Transverse colon (tissue), 4 donors: ENCODE measurements at places on chromosomes 1 and 21.

DNA sequence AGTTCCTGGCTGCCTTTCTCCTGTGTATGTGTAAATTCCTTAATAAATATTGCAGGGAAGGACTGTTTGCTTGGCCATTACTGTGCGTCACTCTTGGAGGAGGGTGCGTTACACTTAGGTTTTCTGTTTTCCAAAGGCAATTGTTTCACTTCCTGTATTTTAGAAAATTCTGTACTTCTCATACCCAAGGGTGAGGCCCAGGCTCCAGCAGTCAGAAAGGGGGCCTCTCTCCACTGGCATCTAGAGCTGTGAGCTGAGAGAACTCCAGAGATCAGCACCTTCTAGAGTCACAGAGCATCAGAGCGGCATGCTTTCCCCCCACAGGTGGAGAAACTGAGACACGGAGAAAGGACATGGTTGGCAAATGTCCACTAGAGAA, 27.0 kb upstream of the ZFP69B start:
- peak; percentile 20 for DNase-seq

DNA sequence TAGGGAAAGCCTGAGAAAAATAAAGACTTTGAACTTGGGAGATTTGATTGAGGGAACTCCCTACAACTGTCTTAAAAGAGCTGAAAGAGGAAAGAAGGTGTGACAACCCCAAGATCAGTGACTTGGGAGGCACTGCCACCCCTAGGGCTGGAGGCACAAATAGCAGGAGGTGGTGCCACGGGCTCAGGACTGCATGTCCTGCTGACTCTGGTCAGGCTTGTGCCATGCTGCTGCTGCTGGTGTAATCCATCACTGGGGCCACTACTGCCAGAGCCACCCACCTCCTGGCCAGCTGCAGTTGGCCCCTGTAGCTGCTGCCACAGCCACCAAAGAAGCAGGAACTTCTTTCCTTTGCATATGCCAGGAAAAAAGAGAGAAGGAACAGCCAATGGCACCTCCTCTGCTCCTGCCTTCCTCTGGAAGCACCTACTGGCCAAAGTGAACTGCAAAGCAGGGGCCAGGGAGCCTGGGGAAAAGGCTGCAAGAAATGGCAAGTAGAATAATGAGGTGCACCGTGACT, 730.3 kb downstream of the PTPRU start:
- DNase-seq, result no peak

DNA sequence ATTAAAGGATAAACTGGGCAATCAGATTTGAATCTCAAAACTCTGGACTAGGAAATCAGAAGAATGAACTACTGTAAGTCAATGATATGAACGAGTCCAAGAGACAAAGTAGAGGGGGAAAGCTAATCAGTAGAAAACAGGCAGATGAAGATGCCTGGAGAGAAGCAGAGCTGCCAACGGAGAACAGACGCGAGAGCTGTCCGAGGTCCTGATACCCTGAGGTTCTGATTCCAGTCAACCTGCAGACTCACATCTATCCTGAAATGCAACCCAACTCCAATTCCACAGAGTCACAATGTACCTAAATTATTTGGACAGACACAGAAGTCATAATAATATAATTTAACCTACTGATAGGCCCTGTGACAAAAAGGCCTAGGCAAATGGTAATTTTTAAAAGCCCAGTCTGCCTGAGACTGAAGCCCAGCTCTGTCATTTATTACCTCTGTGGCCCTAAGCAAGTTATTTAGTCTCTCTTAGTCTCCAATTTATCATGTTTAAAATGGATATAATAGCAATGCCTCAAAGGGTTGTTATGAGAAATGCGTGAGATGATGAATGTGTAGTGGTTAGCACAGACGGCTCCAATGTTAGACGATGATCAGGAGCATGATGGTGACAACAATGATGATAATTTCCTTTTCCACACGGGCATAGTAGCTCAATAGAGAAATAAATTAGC, 33.4 kb downstream of the RGS7 start:
- DNase-seq, result peak; percentile 10

DNA sequence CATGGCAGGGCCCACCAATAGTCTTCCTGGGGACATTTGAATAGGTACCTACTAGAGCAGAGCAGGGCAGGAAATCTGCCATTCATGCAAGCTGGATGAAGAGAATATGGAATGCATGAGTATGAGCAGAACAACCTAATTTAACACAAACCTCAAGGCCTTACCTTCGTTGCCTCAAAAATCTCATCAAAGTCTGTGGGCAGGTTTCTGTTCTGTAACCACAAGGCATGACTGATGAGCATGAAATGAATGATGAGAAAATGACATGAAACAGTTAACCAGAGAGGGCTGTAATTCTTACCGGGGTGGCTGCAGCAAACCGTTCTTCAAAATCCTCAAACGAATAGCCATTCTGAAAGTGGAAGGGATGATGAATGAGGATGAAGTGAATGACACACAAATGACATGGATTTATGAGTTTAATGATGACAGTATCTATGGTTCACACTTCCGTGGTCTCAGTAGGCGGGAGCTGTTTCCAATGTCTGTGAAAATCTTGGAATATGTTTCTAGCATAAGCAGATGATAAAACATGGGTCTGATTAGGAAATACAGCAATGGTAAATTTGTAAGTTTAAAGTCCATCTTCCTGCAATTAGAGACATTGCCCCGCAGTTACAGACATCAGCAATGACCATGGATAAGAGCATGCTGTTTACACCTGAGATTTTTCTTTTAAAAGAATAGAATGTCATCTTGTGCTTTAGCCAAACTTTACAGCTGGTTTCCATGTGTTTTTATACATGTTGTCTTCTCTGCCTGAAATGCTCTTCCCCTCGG, 67.6 kb upstream of the C8B start:
- no peak for DNase-seq

- DNase-seq, result peak; percentile 2
Observed at GRCh38 chr1:227896710-227897655, 50.7 kb downstream of the WNT9A start.

DNA sequence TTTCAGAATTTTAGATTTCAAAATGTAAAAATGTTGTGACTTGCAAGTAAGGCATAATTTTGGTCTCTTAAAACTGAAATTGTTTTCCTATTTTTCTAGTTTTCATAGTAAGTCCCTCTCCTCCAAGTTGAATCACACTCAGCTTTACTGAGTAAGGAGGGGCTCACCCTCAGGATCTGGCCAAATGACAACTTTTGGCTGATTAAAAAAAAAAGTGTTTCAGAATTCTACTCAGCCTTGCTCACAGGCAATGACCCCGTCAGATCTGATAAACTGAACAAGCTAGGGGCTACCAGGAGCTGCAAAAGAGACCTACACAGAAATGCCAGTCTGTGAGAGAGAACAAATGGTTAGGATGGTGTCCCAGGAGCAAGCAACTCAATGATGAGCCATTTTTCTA, 159.8 kb downstream of the PBX1 start:
- DNase-seq, result no peak

DNA sequence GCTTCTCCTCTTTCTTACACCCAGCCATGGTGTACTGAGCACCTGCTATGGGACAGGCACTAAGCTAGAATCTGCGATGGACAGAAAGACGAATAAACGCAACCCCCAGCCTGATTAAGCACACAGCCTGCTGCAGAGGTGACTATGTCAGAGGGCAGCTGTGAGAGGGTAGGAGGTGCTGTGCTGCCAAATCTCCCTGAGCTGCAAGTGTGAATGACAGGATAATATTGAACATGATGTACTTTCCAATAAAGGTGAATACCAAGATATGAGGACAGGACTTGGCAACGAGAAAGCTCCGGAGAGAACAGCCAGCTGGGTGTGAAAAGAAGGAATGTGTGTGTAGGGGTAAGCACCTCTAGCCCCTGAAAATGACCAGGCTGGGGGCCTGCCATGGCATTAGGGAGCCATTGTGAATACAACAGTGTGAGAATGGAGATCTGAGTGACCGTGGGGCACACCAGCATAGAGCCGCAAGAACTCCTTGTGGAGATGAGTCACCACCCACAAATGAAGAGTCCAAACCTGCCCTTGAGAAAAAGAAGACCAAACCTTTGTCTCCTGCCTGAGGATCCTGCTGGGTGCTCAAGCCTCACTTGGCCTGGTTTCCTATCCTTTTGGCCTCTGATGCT, 83.0 kb upstream of the ATF3 start:
- no peak for DNase-seq

GRCh38 chr1:242139986-242140385, 141.1 kb upstream of the MAP1LC3C start:
- DNase-seq, result no peak

GRCh38 chr1:67439277-67440029, 9.3 kb upstream of the SERBP1 start:
- DNase-seq, result no peak

DNA sequence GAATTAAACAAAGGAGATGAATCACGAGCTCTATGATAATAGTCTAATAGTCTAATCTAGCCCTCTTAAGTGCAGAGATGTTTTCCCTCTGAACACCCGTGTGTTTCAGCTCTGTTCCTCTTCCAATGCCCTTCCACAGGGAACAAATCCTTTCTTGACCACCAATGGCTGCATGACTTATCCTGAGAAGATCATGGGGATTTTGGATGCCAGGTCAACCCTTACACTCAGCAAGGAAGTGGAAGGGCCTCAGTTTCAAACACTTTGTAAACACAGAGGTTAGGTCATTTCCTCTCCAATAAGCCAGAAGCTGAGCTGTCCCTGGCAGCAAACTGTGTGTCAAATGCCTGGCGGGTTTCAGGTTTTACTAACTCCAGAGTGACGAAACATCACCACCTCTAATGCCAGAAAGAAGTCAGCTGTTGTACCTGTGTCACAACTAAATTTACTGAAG, 200.0 kb downstream of the GABPA start:
- DNase-seq, result peak; percentile 51

DNA sequence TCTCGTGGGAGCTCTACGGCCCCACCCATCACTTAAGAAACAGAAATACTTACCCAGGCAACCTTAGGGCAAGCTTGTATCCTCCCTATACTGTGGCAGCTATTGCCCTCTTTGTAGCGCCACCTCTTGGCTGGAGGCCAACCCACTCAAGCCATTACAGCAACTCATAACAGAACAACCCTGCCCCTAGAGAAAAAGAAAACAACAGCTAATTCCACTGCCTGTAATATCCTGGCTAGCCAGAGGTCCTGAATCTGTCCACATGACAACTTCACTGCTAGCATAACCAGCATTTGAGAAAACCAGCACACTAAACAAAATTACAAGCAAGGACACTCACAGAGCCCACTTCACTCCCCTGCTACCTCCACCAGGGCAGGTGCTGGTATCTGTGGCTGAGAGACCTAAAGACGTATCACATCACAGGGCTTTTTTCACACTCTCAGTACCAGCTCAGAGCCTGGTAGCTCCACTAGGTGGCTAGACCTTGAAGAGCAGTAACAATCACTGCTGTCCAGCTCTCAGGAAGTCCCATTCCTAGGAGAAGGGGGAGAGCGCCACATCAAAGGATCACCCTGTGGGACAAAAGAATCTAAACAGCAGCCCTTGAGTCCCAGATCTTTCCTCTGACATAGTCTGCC, 14.5 kb upstream of the MX1 start:
- peak; percentile 83 for DNase-seq

DNA sequence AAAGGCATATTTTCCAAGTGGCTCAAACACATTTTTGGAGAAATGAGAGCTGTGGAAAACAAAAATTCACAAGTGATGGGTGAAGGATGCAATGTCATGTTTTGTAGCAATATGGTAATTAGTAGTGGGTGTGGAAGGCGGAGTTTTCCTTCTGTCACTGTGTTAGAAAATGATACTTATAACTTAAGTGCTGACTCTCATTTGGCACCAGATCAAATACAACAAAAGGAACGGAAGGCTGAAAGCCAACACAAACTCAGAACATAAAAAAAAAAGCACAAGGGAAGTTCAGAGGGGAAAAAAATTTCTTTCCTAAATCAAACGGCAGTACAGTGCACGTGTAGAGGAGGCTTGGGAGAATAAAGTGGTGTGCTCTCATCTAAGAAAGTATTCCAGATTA, at the start of gene TNFSF18:
Gene TNFSF18, minus strand, starts transcription at position 77 of the 400 bp plus-strand sequence. Its CDS starts 45 bp downstream, at position 32.
- no peak for DNase-seq

GRCh38 chr1:180935326-180936109, 22.8 kb downstream of the KIAA1614 start:
- peak; percentile 49 for DNase-seq

- DNase-seq, result no peak
Observed at GRCh38 chr1:90704817-90705216, 12.3 kb downstream of the BARHL2 start.

- DNase-seq, result no peak
Observed at GRCh38 chr1:108119500-108119899, 80.6 kb downstream of the SLC25A24 start.

DNA sequence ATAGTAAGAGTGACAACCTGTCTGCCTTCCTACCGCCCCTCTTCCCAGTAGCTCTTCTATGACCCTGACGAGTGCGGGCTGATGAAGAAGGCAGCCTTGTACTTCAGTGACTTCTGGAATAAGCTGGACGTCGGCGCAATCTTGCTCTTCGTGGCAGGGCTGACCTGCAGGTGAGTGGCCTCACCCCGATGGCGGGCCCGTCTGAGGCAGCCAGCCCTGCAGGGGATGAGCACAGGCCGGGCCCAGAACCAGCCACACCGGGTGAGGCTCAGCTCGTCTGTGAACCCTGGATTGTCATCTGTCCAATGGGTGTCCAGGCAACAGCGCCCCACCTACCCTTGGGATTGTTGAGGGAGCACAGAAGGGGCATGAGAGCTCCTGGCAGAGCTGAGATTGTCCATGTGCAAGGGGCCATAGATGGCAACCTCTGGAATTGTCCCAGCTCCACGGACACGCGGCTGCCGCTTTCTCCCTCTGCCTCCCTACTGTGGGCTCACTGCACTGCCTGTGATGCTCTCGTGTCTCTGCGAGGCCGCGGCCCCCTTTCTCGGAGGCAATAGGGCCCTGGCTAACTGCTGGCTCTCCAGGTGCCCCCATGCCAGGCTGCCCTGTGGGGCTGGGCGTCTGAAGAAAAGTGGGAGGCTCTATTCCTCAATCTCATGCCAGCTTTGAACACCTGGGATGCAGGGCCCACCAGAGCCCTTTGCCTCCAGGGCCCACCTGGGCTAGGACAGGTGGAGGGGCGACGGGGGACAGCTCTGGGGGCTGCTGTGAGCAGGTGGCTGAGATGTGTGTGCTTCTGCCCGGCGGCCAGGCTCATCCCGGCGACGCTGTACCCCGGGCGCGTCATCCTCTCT, 50.0 kb upstream of the LRRC3 start:
- DNase-seq, result no peak

DNA sequence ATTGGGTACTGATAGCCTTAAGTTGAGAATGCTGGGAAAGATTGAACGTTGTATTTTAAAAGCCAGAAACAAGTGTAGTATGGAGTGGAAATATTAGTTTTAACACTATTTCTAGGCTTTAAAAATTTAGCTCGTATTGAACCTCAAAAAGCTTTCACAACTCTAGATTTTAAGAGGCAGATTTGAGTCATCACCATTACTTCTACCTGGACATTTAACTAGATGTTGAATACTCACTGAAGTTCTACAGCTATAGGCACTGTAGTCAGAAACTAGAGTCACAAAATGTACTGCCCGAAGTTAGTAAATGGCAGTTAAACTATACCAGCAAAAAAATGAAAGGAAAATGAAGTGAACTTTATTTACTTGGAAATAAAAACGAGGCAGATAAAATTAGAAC, 96.5 kb downstream of the NEK7 start:
- no peak for DNase-seq

GRCh38 chr1:51301152-51301843, 29.1 kb downstream of the TTC39A start:
- no peak for DNase-seq

- no peak for DNase-seq
Observed at GRCh38 chr21:16570856-16571255, 841.1 kb downstream of the USP25 start.

- DNase-seq, result no peak
Observed at GRCh38 chr21:45578176-45578801, 36.0 kb upstream of the SLC19A1 start.
